Panc1 (cell line): ENCODE measurements at places on chromosomes 1 and 21.

DNA sequence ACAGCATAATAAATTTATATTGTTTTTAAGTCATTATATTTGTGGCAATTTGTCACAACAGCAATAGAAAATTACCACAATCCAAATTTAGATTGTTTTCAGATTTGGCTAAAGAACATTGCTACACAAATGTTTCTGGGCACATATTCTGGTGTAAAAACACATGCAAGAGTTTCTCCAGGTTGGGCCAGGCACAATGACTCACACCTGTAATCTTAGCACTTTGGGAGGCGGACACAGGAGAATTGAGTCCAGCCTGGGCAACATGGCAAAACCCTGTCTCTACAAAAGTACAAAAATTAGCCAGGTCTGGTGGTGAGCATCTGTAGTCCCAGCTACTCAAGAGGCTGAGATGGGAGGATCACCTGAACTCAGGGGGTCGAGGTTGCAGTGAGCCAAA is 8.4 kb downstream of the ERO1B start:
- no peak for DNase-seq

DNA sequence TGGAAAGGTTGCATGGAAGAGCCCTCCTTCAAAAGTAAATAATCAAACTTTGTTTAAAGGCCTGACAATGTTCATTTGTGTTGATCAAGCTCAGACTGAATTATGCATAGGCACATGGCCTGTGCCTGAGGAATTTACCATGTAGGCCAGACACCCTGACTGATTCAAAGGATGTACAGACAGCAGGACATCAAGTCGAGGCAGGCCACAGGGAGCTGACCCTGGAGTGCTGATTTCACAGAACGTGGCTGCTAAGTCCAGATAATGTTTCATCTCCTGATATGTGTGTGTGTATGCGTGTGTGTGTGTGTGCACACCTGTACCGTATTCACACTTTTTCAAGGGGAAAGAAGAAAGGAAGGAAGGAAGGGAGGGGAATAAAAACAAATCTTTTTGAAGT is 34.1 kb downstream of the NAV1 start:
- no peak for DNase-seq

DNA sequence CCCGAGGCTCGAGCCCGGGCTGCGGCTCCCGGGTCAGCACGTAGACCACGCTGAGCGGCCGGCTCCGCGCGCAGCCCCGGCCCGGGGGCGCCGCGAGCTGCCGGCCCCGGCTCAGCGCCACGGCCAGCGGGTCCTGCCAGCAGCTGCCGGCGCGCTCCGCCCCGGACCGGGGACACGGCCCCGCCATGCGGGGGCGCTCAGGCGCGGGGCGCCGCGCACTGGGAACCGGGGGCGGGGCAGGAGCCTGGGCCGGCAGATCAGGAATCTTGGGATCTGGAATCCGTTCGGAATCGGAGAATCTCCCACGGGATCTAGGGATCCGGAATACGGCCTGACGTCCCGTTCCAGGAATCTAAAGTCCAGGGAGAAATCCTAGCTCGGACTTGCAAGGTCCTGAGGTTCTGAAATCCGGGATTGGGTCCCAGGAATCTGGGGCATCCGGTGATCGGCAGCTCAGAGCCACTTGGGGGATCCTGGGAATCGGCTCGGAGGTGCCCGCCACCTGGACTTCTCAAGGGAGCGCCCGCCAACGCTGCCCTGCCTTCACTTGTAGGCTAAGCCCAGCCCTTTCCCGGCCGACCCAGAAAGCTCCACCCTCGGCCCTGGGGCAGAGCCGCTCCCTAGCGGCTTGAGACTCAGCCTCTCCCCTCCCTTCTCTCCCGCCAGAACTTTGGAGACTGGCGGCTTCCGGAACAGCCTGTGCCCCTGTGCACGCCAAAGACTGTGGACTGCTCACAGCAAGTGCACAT is at the start of gene MAP3K6:
MAP3K6 (minus strand) TSS at position 551 of the 749 bp plus-strand sequence; CDS start at position 187, 364 bp downstream.
- DNase-seq = no peak

GRCh38 chr21:15250384-15250783 is 185.6 kb upstream of the NRIP1 start:
- no peak for DNase-seq

DNA sequence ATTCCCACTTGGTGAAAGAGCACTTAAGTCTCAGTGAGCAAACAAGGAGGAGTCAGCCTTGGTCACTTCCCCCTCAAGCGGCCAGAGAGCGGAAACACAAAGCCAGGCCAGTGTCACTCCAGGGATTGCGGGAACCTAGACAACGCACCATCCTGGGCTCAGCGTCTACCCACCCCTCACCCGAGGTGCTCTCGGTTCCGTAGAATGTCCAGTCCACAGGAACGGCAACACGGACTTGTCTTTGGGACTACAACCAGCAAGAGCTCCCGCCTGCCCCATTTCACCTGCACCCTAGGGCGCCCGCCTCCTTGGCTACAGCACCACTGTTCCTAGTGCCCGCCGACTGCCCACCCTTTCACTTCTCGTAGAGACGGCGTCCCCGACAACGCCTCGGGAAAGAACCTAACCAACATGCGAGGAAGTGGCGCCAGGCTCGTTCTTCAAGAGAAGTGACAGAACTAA is 509 bp downstream of the GDAP2 start:
- no peak for DNase-seq

- DNase-seq = no peak
These were observed 25.2 kb downstream of the ANP32E start for GRCh38 chr1:150210706-150211105.

GRCh38 chr1:111516005-111516535 is 12.6 kb upstream of the ADORA3 start:
- DNase-seq = no peak

GRCh38 chr1:10969267-10969970 is 43.0 kb upstream of the TARDBP start:
- no peak for DNase-seq

GRCh38 chr1:47650205-47650604 is 212.4 kb downstream of the FOXD2 start:
- DNase-seq = peak; percentile 72

- DNase-seq = no peak
These were observed 136.1 kb downstream of the SIPA1L2 start for GRCh38 chr1:232493869-232494268.

GRCh38 chr1:7678491-7679158 is 92.5 kb upstream of the VAMP3 start:
- no peak for DNase-seq

DNA sequence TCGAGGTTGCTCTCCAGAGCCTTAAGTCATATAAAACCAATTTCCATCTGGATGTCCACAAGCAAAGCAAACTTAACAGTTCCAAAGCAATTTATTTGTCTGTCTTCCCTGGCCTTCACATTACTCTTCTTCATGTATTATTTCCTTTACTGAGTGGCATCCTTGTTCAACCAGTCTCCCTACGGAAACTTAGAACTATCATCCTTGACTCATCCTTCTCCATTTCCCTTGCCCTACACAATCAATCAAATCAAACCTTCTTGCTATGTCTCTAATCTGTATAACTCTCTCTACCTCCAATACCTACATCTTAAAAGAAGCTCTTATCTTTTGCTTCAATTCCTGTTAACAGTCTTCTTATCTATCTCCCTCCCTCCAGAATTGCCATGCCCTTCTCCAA is 25.4 kb downstream of the EGLN1 start:
- no peak for DNase-seq
